ENCODE measurements at places on chromosomes 16 and 17. TPM values are rescaled to one million over a fixed set of nuclear protein-coding genes. Genes with fewer than 3 reads are reported as not detected.

DNA sequence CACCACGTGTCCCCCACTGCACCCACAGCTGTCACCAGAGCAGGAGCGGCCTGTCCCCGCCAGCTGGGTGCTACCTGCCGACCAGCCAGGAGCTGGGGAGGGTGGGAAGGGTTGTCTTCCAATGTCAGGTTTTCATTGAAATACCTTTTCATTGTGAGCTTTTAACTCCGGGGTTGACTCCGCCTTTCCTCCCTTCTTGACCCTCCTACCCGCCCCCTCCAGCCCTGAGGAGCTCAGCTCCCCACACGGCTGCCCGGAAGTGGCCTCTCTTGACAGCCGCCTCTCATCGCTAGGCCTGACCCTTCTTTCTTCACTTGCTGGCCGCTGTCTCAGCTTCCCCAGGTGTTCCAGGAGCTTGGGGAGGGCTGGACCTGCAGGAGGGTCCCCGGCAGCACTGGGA lies 21.2 kb upstream of the GNG13 start:
- no peak for ATAC-seq

- ATAC-seq: no peak
Measured at GRCh38 chr17:17491546-17491988, 4.6 kb downstream of the RASD1 start.

TMEM238L gene
- 0.19 TPM for total RNA-seq

DNA sequence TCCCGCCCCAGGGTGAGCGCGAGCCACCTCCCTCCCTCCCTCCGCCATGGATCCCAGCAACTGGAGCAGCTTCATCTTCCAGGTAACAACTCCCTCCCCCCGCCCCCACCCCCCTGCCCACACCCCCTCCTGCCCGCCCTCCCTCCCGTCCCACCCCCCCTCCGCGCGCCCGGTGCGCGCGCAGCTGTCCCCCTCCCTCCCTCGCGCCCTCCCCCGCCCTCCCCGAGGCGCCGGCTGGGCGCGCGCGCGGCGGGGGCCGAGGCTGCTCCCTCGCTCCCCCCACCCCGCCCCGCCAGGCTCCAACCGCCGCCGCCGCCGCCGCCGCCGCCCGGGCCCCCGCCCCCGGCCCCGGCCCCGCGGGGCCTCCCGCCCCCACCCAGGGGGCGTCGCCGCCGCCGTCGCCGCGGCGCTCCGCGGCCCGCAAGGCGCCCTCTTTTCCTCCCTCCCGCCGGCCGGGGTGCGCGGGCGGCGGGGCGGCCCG lies at the start of gene MAZ:
Gene MAZ, plus strand, starts transcription at position 431 of the 481 bp plus-strand sequence. CDS start 173 bp downstream, outside the sequence.
- no peak for ATAC-seq

All from motor neuron (in vitro differentiated cells).